Hematopoietic multipotent progenitor cell treated with erythropoietin and hydrocortisone succinate and interleukin-3 and kit ligand, for 8 days (in vitro differentiated cells): ENCODE measurements at places on chromosomes 5 and 9.

- peak; percentile 30 for DNase-seq
Measured at GRCh38 chr5:31270396-31270795, 76.9 kb downstream of the CDH6 start.

DNA sequence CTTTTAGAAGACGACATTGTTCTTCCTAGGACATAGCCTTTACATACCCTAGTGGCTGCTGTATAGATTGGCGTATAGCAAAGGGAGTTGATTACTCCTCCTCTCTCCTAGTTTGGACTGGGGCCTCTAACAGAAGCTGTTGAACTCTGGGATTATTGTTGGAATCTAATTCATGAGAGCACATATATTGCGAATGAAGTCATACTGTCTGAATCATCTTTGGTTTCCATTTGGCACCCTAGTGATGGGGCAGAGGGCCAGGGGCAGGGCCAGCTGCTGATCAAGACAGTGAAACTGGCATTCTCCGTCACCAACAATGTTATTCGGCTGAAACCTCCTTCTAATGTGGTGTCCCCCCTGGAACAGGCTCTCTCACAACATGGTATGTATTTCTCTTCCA, 40.3 kb downstream of the NUP188 start:
- no peak for DNase-seq

DNA sequence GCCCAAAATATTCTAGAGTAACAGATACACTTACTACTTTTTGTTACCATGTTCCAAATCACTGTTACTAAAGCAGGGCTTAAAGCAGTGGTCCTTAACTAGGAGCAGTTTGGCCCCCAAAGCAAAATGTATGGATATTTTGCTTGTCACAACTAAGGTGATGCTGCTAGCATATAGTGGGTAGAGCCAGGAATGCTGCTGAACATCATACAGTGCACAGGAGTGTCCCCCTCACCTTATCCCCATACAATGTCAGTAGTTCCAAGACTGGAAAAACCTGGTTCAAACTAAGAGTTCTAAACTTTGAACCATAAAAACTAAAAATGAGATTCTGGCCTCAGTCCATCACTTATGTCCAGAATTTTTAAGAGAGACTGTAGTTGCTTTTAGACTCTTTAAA, 28.1 kb downstream of the DIMT1 start:
- DNase-seq = no peak

DNA sequence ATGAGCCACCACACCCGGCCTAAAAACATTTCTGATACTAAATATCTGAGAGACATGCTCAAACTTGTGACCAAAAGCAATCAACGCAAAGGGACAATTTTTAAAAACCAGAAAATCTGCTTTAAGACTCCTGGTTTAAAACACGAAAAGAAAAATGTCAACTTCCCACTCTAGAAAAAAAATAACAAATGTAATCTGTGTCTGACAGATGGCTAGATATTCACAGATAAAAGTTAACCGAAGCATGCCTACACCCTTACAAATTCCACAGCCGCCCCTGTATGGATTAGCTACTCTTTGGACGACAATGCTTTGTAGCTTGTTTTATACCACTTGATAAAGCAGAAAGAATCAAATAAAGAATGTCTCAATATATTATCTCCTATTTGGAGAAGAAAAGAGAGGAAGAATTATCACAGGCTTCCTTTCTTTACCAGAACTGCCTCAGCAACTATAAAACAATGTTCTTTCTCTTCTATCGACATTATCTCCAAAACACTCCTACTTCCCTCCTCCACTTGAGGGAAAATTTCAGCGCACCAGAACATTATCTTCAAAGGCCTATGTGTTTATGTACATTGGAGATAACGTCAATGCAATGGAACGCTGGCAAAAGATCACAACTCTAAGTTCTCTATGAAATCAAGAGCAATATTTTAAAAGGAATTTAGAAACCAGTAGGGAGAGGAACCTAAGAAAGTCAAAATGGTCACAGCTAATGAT, 26.2 kb downstream of the CEMIP2 start:
- DNase-seq = peak; percentile 96

- DNase-seq = no peak
Measured at GRCh38 chr5:148979083-148979723, 83.7 kb downstream of the SH3TC2 start.

DNA sequence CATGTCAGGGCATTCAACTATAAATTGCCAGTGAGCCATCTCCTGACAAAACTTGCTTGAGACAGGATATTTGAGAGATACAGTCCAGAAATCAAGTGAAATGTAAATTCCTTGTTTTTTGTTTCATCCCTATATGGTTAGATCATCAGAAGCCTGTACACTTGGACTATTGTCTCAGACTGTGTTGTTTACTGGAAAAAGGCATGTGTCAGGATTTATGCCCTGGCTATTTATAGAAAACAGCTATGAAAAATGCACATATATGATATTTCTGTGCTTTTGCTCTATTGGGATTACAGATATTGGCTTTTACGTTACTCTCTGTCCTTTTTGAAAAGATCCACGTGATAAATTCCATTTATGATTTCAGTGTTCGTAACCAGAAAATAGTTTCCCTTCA, 44.2 kb downstream of the IL31RA start:
- DNase-seq = no peak

DNA sequence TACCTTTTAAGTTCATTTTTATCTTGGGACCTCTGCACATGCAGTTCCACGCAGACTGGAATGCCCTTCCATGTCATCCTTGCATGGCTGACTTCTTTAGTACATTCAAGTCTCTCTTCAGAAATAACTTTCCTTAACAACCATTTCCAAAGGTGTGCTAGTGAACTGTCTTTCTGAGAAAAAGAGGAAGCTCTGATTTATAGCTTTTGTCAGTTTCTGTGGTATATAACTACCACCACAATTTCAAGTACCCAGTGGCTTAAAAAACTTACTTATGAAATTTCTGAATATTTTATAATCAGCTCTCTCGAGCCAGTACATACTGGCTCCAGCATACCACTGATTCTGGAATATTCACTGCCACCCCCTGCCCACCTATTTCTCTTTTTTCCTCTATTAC, 1613.8 kb downstream of the MAT2B start:
- DNase-seq = no peak

DNA sequence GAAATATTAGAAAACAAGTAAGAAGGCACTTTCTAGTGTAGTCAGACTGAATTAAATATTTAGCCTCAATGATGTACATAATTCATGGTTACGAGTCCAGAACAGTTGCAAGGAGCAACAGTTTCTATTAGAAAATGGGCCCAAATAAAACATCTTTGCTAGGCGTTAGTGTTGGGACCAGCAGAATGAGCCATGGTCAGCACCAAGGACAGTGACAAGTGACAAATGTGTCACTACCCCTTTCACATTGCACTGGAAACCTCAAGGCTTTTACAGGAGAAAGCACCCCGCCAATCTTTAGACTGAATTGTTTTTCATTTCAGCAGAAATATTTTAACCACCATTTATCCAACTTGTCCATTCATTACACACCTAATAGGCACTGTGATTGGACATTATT, 301.3 kb upstream of the ADCY2 start:
- DNase-seq = peak; percentile 8

DNA sequence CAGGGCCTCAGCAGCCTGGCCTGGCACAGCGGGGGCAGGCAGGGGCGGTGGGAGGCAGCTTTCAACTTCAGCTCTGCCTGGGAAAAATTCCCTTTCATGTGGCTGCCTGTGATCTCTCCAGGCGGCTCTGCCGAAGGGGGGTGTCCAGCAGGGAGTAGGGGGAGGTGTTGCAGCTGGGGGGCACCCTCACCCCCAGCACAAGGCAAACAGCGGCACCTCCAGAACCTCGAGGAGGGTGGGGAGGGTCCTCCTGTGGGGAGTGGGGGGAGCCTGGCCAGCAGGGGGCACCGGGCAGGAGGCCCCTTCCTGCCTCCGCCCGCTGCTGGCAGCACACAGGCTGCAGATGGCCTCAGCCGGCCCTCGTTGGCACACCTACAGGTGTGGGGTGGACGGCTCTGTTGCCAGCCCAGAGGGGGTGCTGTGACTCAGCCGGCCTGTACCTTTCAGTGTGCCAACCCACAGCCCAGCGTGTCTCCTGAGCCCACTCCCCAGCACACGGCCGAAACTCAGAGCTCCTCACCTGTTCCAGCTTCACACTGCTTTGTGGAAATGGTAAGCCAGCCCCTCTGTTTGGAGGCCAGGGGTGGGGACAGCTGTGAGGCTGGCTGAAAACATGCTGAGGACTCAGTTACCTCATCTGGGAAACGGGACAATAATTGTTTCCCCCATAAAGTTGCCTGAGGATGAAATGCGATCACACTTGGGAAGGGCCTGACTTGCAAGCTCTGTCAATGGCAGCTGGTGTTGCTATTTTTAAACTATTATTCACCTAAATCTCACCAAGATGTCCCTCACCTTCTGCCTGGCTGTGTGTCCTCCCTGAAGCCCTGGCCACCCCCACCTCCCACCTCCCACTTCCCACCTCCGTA, 37.0 kb downstream of the CXXC5 start:
- no peak for DNase-seq

- DNase-seq = no peak
Measured at GRCh38 chr5:94440015-94440414, 178.4 kb downstream of the KIAA0825 start.

DNA sequence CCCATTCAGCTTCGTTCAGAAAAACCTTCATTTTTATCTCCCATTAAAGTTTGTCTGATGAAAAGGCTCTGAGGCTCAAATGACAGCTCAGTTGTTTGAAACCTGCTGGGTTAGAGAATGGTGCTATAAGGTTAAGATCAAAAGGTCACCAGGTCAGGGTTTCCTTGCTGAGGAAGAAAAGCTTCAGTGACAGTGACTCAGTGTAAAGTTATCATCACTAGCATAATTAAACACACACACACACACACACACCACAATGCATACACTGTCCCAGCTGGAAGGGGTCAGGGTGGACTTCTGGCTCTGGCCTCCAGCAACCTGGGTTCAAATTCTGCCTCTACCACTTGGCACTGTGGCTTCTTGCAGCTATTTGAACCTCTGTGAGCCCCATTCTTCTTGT, 281.1 kb downstream of the DOCK8 start:
- DNase-seq = no peak

GRCh38 chr5:130692770-130693169, 472.3 kb downstream of the HINT1 start:
- DNase-seq = no peak

DNA sequence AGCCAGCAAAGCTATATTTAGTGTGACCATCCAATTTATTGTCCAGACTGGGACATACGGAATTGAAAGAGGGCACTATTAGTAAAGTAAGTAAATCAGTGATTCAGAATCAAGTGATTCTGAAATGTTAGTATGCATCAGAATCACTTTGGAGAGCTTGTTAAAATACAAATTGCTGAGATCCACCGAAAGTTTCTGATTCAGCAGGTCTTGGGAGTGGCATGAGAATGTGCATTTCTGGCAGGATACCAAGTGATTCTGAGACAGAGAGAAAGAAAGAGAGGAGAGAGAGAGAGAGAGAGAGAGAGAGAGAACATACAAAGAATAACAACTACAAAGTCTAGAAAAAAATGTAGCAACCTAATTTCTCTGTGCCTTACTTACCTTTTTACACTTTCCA, 65.4 kb upstream of the ASTN2 start:
- no peak for DNase-seq

DNA sequence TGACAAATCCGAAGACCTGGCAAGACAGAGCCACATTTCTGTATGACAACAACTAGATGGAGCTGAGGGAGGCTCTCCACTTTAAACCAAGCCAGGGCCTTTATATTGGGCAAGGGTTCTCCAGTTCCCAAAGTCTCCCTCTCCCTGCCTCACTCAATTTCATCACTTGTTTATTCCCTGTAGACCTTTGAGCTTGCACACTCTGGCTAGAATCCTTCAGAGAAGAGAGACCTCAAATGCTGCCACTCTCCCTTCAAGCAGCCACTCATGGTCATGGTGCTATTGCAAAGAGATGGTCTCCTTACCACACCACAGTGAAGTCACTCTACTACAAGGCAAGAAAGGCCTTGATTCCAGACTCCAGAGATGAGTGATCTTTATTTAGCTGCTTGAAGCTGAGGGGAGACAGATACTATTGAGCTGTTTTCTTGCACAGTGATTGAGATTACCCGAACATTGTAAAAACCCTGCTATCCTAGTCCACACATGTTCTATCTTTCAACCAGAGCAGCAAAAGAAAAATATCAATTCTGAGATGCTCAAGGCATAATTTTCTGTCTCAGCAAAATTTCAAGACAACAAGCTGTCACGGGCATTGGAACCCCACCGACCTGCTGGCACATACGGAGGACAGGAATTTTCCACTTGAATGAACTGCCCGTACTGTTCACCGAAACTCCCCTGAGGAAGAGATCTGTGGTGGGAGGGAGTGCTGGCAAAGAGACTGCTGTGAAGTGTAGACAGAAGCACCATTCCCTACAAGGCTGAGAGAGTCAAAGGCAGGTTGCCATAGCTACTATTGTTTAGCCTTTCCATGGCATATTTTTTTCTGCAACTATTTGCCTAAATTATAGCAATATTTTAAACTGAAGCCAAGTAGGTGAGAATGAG, 81.1 kb downstream of the CDO1 start:
- DNase-seq = no peak

DNA sequence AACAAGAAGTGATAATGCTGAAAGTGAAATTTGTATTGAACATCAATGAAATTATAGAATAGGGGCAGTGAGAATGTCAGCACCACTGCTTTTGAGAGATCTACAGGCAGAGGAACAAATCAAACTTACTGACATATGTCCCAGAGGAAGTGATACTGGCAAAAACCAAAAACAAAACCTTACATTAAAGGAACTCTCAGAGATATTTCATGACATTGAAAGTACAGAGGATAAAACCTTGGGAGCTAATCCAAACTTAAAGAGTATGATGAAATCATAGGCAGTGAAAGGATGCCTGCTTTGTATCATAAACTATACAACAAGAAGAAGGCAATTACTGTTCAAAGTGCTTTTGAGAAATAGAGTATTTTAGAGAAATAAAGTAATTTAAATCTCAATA, 90.4 kb upstream of the SV2C start:
- DNase-seq = no peak

DNA sequence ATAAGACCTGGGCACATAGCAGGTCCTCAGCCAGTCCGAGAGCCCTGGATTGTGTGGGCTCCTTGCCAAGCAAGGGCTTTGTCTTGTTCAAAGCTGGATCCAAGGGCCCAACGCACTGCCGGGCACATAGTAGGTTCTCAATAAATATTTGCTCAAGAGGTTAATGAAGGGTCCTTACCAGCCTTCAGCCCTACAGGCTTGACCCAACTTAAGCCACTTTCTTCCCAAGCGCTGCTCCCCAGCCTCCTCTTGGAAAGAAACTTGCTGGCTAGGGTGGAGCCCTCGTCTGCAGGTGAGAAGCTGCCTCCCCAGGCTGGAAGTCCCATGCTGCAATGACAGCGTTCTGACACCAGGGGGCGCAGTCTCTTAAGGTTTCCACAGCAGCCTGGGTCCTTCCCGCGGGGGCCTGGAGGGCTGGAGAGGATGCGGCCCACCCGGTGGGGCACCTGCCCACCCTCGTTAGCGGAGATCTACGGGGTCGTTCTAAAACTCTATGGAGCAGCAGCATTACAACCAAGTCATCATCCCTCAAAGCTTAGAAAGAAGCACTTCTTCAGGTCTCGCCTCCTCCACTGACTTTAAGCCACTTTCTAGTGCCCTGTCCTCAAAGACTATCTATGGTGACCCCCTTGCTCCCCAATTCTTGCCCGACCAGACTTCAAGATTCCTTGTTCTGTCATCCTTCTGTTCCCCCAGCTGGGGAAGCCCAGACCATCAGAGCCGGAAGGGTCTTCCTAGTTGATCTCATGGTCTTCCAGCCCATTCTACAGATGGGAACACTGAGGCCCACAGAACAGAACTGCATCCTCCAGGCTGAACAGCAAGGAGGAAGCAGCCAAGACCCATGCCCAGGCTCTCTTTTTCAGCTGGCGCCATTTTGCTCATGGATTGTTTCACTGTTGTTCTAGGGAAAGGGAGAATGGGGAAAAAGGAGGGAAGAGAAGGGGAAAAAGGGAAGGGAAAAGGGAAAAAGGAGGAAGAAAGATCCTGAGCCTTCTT, 115.4 kb downstream of the LHX2 start:
- peak; percentile 62 for DNase-seq
